ENCODE measurements at places on chromosomes 16 and 17.
A peak's percentile ranks its signal among the peaks of the same experiment; 100 is the strongest.

DNA sequence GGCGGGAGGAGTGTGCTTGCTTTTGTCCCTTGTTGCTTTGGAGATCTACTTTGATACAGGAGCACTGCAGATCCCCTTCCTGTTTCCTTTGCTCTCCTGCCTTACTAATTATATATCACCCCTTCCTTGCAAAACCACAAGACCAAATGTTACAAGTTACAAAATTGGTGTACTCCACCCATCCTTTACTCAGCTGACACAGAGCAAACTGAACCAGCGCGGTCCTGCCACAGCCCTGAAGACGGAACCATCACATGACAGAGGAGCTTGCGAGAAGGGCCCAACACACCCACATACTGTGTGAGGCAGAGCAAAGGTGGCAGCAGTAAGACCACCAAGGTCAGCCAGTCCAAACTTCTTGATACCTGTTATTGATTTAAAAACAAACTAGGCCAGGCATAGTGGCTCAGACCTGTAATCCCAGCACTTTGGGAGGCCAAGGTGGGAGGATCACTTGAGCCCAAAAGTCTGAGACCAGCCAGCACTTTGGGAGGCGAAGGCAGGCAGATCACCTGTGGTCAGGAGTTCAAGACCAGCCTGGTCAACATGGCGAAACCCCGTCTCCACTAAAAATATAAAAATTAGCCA lies 33.2 kb downstream of the CYTH1 start:
- peak; percentile 75 for DNase-seq

DNA sequence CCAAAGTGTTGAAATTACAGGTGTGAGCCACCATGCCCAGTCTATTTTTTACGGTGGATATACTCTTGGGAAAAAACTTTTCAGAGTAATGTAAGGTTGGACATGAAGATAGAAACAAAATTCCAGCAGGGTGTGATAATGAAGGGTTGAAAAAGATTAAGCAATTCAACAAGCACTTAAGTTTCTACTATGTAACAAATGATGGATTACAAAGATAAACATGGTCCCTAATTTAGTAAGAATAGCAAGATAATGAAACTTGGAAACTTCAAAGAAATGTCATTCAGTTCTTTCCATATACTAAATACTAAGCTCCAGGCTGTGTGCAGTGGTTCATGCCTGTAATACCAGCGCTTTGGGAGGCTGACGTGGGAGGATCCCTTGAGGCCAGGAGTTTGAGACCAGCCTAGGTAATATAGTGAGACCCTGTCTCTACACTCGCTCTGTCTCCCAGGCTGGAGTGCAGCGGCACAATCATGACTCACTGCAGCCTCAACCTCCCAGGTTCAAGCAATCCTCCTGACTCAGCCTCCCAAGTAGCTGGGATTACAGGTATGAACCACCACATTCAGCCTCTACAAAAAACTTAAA lies 31.0 kb downstream of the PSMD12 start:
- DNase-seq, result no peak

DNA sequence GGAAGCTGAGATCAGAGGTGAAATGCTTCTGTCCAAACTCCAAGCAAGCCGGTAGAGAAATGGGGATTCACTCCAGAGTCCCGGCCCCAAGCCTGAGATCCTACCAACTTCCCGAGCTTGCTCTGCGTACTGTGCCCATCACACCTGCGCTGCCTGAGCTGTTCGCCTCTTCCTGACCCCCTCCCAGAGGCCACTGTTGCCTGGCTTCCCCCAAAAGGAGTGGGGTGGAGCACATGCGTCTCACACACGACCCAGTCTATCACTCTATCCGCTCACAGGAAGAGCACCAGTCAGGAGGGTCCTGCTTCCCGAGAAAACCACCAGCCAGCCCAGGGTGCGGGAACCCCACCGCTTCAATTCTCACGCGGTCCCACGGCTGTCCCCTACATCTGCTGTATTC lies 13.5 kb upstream of the C16orf95 start:
- DNase-seq, result no peak

DNA sequence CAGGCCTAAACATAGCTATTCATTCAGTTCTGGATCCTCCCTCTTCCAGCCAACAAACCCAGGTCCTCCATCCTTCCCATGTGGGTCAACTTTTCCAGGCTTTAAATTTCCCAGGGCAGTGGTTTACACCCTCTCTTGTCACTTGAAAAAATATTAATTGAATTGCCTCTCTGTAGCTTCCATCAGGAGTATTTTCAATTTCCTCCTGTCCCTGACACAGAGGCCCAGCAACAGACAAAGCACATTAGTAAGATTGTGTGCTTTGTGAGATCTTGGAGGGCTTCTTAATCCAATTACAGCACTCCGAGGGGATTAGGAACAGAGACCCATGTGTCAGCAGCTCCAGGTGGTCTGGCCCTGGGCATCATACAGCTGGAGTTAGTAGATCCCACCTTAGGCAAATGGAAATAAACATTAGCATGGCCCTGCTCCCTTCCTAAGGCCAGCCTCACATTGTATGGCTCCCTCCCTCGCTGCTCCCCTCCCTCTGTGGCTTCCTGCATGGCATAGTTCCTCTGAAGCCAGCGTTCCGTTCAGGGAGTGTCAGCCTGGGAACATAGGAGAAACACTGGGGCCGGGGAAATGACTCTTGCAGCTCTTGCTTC lies 132.7 kb upstream of the HSBP1 start:
- no peak for DNase-seq

DNA sequence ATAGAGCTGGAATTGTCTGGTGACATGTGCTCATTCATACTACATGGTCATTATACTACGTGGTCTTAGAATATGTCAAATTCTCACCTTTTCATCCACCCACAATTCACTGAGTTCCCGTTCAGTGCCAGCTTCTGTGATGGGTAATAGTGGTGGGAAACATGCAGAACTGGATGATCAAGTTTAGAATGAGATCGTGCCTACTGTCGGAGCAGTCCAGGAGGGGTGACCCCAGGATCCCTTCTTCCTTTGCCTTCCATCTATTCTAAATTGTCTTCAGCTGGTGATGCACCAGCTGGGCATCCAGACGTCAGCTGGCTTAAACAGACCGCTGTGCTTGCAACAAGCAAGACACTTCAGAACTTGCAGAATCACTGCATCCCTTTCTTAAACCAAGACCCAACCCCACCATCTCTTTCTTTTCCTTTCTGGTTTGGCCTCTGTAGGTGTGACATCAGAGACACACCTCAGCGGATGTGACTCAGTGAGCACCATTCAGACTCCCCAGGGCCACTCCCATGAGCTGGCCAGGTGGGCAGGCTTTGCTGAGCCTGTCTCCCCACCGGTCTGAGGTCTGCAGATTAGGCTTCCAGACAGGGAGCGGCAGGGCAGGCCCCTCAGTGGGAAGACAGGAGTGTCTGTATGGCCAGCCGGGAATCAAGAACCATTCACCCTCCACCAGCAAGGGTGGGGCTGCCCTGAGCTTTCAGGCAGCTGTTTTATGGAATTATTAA lies 18.1 kb downstream of the C17orf100 start:
- DNase-seq, result no peak

Data from GM12864 (cell line).